ENCODE measurements at places on chromosomes 13 and 19. TPM values are rescaled to one million over a fixed set of nuclear protein-coding genes. Genes with fewer than 3 reads are reported as not detected.

Gene CEACAM8
- polyA plus RNA-seq, result not detected

Gene CYP4F2
- not detected for polyA plus RNA-seq

Gene GIPR
- not detected for polyA plus RNA-seq

Gene ZNF568
- 10.1 TPM for polyA plus RNA-seq

Gene KCTD15
- not detected for polyA plus RNA-seq

Gene SHISA7
- polyA plus RNA-seq, result not detected

Gene EXOC3L2
- not detected for polyA plus RNA-seq

Gene TBXA2R
- 3.3 TPM for polyA plus RNA-seq

Gene CLEC11A
- 0.61 TPM for polyA plus RNA-seq

Gene SPRY2
- polyA plus RNA-seq, result not detected

Gene KLK5
- polyA plus RNA-seq, result not detected

Gene METTL21C
- not detected for polyA plus RNA-seq

Gene PRKD2
- 143 TPM for polyA plus RNA-seq

Gene DKKL1
- polyA plus RNA-seq, result 1.1 TPM

Gene GPR108
- polyA plus RNA-seq, result 81.3 TPM

Gene CEACAM6
- polyA plus RNA-seq, result not detected

Gene NUDT15
- 9.2 TPM for polyA plus RNA-seq

Gene STX10
- 52.8 TPM for polyA plus RNA-seq

Gene OR10H1
- not detected for polyA plus RNA-seq

Gene B3GLCT
- 6.0 TPM for polyA plus RNA-seq

Gene RXFP2
- not detected for polyA plus RNA-seq

Gene LGI4
- not detected for polyA plus RNA-seq

Gene KCNRG
- 0.80 TPM for polyA plus RNA-seq

Gene MYH14
- not detected for polyA plus RNA-seq

Gene IL11
- polyA plus RNA-seq, result not detected

Gene UPK1A
- polyA plus RNA-seq, result not detected

Gene TINCR
- not detected for polyA plus RNA-seq

Gene SH2D3A
- polyA plus RNA-seq, result 32.7 TPM

Gene C19orf67
- not detected for polyA plus RNA-seq

Gene EFNB2
- polyA plus RNA-seq, result 0.10 TPM

Gene EID2B
- polyA plus RNA-seq, result 2.5 TPM

Gene GPR4
- polyA plus RNA-seq, result not detected

Gene PLVAP
- polyA plus RNA-seq, result not detected

Gene FAM124A
- polyA plus RNA-seq, result not detected

Gene HIF3A
- polyA plus RNA-seq, result not detected

Gene MBD3
- polyA plus RNA-seq, result 16.4 TPM

Gene ZNF285
- polyA plus RNA-seq, result 2.1 TPM

Measured in IgD-negative memory B cell (primary cell).